ENCODE measurements at places on chromosomes 12 and 14. TPM values are rescaled to one million over a fixed set of nuclear protein-coding genes. Genes with fewer than 3 reads are reported as not detected.
A peak's percentile ranks its signal among the peaks of the same experiment; 100 is the strongest.

Gene TSPAN19
- not detected for total RNA-seq

Gene RSRC2
- 25.2 TPM for total RNA-seq

Gene MANSC4
- not detected for total RNA-seq

Gene ENDOU
- total RNA-seq, result not detected

Gene RASAL1
- total RNA-seq, result 0.25 TPM

Gene CLEC2A
- total RNA-seq, result not detected

Gene VDR
- total RNA-seq, result 0.28 TPM

Gene RPL10L
- total RNA-seq, result not detected

Gene OR4E2
- not detected for total RNA-seq

Gene TAS2R31
- 1.0 TPM for total RNA-seq

DNA sequence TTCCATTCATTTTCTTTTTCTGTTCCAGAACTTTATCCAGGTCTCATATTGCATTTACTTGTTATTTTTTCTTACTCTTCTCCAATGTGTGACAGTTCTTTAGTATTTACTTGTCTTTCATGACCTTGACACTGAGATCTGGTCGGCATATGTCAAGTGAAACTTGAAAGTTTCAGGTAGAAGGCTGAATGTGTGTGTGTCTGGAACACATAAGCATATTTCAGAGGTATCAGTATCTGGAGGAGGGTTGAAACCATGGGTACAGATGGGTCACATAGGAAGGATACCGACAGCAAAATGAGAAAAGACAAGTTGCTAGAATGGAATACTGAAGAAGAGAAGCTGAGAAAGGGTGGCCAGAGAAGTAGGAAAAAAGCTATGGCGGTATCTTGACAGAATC is 22.5 kb upstream of the PTGDR start:
- no peak for DNase-seq

DNA sequence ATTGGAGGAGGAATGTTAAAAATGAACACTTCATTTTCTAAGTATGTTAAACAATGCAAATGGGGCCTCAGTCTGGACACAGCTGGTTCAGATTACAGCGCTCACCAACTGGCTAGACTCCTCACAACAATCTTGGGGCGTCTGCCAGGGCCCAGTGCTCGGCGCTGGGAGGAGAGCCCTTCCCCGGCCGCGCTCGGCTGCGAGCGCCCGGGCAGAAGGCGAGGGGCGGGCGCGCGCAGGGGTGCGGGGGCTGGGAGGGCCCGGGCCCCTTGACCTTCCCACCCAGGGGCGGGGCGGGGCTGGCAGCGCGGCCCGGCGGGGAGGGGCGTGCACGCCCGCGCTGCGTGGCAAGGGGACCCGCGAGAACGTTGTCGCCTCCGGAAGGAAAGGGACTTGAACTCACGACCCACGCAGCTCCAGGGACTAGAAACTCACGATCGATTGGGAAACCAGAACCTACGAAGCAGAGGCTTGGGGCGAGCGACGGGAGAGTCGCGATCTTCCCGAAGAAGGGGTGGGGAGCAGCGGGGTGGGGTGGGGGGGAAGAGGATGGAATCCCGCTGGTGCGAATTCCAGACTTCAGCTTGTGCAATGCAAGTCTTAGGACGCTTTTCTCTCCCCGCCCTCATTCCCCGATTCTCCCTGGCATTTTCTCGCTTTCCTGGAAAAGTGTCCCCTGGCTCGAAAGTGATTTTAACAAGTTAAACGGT is at the start of gene FBLN5:
FBLN5 (minus strand) TSS at position 220 of the 710 bp plus-strand sequence. CDS start 465 bp downstream, outside the sequence.
- DNase-seq, result peak; percentile 51

DNA sequence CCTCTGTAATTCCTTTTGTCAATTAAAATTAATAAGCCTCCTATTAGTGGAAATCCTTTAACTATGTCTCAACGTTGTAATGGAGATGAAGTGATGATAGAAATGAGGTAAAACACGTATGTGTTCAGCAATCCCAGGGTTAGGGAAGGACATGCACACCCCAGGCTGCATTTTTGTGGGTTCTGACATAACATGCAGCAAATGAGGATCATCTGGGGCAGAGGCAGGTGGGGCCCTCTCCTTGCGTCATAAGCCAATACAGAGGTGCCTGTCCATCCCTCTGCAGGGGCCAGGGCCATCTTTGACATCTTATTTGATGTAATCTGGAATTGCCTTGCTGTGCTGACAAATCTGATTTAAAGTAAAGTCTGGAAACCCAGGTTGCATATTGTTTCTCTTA is 73.2 kb downstream of the MYRFL start:
- no peak for DNase-seq

DNA sequence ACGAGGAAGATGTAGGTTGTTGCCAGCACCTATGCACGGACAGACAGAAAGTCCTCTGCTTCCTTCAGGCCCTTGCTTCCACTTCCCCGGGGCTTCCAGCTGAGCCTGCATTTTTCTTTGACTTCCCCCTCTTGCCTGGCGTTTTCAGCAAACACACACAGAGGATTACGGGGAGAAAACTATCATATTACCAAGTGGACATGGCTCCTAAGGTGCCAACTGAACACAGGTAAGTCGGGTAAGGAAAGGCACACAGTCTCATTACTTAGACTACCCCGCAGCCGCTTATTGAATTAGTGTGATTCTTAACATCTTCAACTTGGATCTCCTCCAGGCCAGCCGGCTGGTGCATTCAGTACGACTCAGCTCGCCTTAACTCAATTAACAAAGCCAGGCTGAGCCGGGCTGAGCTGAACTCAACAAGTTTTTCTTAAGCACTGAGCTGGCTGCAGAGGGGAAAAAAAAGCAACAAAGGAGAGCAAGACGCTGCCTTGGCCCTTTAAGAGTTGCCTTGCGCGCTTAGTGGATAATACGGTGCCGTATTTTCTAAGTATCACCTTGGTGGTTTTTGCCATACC is 19.2 kb upstream of the MAP1LC3B2 start:
- DNase-seq, result no peak

DNA sequence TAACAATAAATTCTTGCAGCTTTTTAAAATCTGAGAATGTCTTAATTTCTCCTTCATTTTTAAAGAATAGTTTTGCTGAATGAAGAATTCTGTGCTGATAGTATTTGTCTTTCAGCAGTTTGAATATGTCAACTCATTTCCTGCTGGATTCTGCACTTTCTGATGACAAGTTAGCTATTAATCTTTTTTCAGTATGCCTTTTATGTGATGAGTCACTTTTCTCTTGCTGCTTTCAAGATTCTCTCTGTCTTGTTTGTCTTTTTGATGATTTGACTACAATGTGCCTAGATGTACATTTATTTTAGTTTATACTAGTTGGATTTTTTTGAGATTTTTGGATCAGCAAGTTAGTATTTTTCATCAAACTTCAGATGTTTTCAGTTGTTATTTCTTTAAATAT is 87.9 kb upstream of the AVPR1A start:
- no peak for DNase-seq

- DNase-seq, result no peak
Observed at GRCh38 chr12:120362516-120363273, 6.3 kb downstream of the MSI1 start.

DNA sequence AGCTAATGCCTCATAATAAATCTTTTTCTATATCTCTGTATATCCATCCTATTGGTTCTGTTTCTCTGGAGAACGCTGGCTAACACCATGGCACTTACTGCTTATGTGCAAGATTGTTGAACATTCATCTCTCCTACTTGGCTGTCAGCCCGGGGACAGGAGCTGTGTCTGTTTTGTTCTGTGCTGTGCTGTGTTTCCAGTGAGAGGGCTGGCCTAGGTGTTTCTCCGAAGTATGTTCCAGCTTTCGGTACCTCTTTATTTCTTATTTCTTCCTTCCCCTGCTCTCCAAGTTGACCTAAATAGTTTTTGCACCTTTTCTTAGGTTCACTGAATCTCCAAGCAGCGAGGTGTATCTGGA is 18.8 kb upstream of the NR4A1 start:
- peak; percentile 81 for DNase-seq

- no peak for DNase-seq
Observed at GRCh38 chr14:59332727-59333126, 132.5 kb downstream of the GPR135 start.

DNA sequence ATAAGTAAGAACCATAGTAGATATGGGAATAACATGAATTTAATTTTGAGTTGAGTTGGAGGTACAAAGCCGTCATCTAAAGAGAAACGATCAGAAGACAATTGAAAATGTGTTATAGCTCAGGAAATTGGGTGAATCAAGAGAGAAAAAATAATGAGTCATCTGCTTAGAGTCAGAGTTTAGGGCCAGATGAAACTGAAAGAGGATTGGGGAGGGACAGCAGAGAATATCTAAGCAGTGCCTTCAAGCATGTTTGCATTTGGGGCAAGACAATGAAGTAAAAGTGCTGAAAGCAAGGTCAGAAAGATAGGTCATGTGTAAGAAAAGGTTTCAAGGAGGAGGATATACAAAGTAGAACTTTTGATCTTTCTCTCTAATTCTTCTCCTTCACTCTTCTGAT is 49.4 kb downstream of the SLC15A5 start:
- no peak for DNase-seq
